CD4-positive, alpha-beta T cell treated with Interferon gamma for 1 hour (primary cell): ENCODE measurements at places on chromosomes 2 and 18.

DNA sequence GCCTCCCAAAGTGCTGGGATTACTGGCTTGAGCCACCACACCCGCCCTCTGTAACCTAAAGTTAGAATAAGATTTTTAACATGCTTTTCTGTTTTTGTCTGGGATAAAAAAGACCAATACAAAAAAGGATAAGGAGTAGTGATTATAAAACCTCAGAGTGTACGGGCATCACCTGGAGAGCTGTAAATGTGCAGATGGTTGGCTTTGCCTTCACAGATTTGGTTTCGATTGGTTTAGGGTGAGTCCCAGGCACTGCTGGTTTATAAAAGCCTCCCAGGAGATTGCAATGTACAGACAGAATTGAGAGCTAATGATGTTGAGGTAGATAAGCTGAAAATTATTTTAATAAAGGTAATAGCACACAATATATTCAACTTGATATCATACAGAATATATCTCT is 289.7 kb upstream of the FSHR start:
- no peak for DNase-seq

GRCh38 chr2:74632939-74633312 is 15.2 kb downstream of the M1AP start:
- no peak for DNase-seq

- DNase-seq = no peak
Observed at GRCh38 chr2:70199320-70199864, 8.6 kb upstream of the C2orf42 start.

DNA sequence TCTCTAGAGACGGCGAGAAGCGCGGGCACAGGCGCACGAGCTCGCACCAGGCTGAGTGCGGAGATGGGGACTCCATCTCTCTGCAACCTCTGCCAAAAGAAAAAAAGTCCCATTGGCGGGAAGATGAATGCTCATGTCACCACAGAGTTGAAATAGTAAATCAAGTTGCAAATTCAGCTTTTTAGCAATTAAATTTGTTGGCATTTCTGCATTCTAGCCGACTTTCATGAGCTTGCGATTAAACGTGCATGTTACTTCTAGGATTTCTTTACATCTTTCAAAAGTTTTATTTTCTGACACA is 588 bp downstream of the CHAC2 start:
- no peak for DNase-seq

DNA sequence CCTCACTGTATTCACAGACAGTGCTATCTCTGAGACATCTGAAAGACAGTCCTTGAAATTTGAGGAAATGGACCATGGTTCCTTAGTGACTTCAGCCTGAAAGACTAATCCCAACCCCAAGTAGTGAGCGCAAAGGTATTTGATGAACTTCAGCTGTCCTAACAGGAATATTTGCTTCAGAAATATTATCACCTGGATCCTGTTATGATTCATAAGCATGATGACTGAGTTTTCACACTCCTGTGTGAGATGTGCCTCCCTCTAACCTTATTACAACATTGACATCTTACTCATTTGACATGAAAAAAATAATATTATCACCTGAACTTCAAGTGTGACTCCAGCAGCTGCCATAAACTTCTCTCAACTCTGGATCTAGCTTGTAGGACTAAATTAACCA is 11.6 kb upstream of the MRPL19 start:
- no peak for DNase-seq
